ENCODE measurements at places on chromosomes 11 and 22.

DNA sequence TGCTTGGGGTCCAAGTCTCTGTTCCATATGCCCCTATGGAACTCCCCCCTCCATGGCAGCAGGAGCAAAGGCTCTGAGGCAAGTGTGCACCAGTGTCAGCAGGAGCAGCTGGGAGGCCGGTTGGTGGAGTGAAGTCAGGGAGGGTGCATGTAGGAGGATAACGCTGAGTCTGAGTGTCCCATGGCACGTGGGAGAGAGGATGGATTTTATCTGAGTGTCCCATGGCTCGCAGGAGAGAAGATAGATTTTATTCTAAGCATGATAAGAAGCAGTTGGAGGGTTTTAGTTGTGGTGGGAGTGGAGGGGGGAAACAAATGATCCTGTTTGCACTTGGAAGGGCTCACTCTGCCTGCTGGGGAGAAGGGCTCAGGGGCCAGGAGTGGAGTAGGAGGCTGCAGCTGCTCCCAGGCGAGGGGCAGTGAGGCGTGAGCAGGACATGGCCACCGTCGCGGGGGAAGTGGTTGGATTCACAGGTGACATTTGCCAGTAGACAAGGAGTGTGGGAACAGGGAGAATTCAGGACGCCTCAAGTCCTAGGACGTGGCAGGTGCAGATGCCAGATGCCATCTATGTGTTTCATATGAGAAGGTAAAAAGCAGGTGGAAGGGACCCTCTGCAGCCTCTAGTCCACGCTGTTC lies 33.6 kb upstream of the PARVG start:
- no peak for DNase-seq

DNA sequence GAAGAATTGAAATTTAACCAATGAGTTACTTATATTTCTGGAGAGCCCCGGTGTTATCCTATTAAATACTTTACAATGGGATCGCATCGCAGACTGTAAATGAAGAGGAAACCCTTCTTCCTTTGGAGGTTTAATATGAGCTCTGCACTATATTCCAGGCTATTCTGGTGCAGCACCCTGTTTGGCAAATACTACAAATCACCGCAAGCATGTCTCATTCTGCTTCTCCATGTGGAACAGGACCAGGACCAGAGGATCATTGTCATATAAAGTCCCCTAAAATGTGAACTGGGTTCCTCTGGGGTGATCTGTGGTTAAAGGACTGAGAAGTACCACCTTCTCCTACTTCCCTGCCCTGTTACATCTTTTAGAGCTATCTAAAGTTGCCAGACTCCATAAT lies 703.7 kb downstream of the DLG2 start:
- no peak for DNase-seq

DNA sequence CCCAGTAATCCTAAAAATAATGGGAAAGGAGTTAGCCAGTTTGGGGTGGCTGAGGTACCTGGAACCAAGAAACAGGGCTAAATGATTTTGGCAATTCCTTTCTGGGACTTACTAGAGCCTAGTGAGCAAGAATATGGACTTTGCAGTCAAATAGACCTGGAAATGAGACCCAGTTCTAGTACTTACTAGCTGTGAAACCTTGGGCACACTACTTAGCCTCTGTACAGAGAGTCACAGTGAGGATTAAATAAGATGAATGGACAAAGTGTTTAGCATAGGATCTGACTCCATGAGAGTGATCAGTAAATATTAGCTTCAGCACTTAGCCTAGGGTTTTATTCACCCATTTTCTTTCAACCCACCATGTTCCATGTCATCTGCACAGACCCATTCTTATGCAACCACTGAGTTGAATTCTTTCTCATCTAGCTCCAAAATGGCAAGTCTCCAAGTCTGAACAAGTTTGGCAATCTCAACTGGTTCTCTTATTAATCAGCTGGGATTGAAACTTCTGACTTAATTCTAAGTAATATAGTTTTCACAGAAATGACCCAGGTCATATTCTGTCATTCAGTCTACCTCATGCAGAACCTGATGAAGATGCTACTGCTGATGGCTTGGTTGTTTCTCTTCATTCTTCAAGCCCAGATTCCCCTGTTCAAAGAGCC lies 15.0 kb upstream of the SORL1 start:
- no peak for DNase-seq

- DNase-seq, result no peak
Measured at GRCh38 chr11:57761301-57762234, at the start of gene CTNND1. Gene CTNND1 (plus strand): TSS chr11:57761802. CDS start chr11:57791479, 29,677 bp downstream.

- DNase-seq, result no peak
Measured at GRCh38 chr11:48116437-48117228, 100.0 kb upstream of the OR4B1 start.

DNA sequence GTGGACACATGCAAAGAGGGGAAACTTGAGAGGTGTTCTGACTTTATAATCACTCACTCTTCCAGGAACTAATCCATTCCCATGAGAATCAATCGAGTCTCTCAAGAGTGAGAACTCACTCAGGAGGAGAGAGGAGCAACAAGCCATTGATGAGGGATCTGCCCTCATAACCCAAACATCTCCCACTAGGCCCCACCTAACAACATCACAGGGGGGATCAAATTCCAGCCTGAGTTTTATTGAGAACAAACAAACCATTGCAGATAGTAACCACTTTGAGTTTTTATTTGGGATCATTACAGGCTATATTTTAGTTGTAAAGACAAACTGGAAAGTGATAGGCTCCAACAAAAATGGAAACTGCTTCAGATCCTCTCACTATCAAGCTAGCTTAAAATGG lies 328.8 kb upstream of the CTSC start:
- DNase-seq, result no peak

DNA sequence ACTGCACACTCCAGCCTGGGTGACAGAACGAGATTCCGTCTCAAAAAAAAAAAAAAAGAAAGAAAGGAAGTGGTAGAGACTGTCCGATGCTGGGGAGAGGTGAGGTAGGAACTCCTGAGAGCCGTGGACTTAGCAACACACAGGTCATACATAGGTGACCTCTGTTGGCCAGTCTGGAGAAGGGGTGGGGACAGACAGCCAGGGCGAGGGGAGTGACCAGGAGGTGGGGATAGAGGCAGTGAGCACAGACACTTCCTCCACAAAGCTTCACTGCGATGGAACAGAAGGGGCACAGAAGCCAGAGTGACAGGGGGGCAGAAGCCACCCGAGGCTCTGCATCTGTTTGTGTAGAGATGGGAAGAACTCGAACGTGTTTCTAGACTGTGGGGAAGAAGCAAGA lies 47.1 kb downstream of the MYH9 start:
- no peak for DNase-seq

Measured in activated CD8-positive, alpha-beta memory T cell treated with anti-CD3 and anti-CD28 coated beads for 24 hours (primary cell).